ENCODE measurements at places on chromosomes 1 and 21. TPM values are rescaled to one million over a fixed set of nuclear protein-coding genes. Genes with fewer than 3 reads are reported as not detected.

SLC30A7 gene
- 34.6 TPM for total RNA-seq

GRCh38 chr1:18941221-18942141 lies 15.0 kb downstream of the IFFO2 start:
- H3K27me3 ChIP-seq = no peaks in the 10 kb centered on the region
- H3K36me3 ChIP-seq = peaks cover 6% of the 10 kb centered on the region
- H3K4me1 ChIP-seq = peaks cover 73% of the 10 kb centered on the region
- H3K27ac ChIP-seq = no peak overlapping the region

- no peak overlapping the region for H3K4me3 ChIP-seq
- no peaks in the 10 kb centered on the region for H3K27me3 ChIP-seq
- no peak overlapping the region for H3K27ac ChIP-seq
Observed at GRCh38 chr1:169474302-169474995, 11.3 kb downstream of the SLC19A2 start.

GRCh38 chr21:25732091-25732760 lies 2.5 kb downstream of the ATP5PF start:
- no peaks in the 10 kb centered on the region for H3K27me3 ChIP-seq
- peaks cover 28% of the 10 kb centered on the region for H3K36me3 ChIP-seq
- no peak for DNase-seq
- no peak overlapping the region for H3K27ac ChIP-seq

GRCh38 chr1:25754470-25755181 lies 45.4 kb upstream of the SELENON start:
- DNase-seq = peak; percentile 55
- H3K27me3 ChIP-seq = no peaks in the 10 kb centered on the region
- H3K4me1 ChIP-seq = peaks cover 37% of the 10 kb centered on the region
- H3K4me3 ChIP-seq = peak overlapping the region; percentile 29
- H3K36me3 ChIP-seq = peaks cover 3% of the 10 kb centered on the region

IL12RB2 gene
- total RNA-seq = 99.2 TPM

- peaks cover 24% of the 10 kb centered on the region for H3K4me1 ChIP-seq
- no peaks in the 10 kb centered on the region for H3K27me3 ChIP-seq
- DNase-seq = peak; percentile 14
- H3K4me3 ChIP-seq = peak overlapping the region; percentile 5
- no peaks in the 10 kb centered on the region for H3K36me3 ChIP-seq
Observed at GRCh38 chr1:59071289-59071688, 225.6 kb upstream of the FGGY start.

DNA sequence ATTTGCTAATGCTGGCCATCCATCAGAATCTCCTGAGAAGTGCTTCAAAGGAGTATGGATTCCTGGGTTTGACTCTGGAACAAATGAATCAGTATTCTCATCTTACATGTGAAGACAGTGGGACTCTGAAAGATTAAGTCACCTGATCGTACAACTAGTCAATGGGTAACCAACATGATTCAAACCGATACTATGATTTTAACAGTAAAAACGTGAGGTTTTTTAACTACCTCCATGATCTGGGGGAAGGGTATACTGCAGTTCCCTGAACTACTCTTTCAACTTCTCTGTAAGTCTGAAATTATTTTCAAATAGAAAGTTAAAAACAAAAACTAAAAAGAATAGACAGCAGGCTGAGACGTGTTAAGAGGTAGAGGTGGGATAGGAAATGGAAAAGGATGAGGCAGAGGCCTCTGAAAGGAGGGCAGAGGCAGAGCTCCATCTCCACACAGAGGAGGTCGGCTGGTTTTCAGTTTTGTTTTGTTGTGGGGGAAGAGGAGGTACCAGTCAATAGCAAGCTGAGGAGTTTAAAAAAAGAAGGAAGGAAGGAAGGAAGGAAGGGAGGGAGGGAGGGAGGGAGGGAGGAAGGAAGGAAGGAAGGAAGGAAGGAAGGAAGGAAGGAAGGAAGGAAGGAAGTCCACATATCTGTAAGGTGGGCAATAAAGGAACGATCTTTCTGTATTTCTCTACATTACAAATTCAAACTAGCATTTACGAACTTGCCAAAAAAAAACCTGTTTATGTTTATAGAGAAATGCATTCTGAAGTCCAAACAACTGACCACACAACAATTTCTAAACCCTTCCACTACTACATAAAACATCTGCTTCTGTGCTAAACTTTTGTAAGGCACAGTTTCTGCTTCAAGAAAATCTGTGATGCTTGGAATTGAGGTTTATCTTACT lies 213.1 kb downstream of the RERE start:
- peaks cover 56% of the 10 kb centered on the region for H3K4me1 ChIP-seq
- H3K27me3 ChIP-seq = no peaks in the 10 kb centered on the region
- DNase-seq = peak; percentile 70
- peaks cover 7% of the 10 kb centered on the region for H3K36me3 ChIP-seq
- peak overlapping the region; percentile 94 for H3K27ac ChIP-seq

GRCh38 chr21:23890652-23891051 lies 1716.6 kb downstream of the MRPL39 start:
- no peak overlapping the region for H3K27ac ChIP-seq
- no peaks in the 10 kb centered on the region for H3K36me3 ChIP-seq
- H3K27me3 ChIP-seq = no peaks in the 10 kb centered on the region
- H3K4me3 ChIP-seq = no peak overlapping the region
- no peak for DNase-seq

GJA9 gene
- not detected for total RNA-seq

DNA sequence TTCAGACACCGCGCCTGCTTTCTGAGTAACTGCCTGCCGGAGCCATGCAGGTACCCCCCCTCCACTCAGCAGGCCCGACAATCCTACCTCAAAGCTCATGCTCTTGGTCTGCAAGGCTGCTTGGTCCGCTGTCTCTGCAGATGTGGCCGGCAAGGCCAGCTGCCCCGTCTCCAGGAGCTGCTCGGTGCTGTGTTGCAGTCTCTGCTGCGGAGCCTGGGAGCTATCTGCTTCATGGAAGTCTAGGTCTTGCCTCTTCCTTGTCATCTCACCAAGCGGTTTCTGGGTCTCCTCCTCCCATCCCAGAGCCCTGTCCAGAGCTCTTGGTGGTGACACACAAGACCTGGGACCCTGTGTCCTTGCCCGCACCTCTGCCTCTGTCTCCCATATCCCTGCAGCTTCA lies 24.0 kb upstream of the GNPAT start:
- peaks cover 4% of the 10 kb centered on the region for H3K4me1 ChIP-seq
- H3K27me3 ChIP-seq = no peaks in the 10 kb centered on the region
- no peak overlapping the region for H3K4me3 ChIP-seq
- no peak overlapping the region for H3K27ac ChIP-seq
- no peaks in the 10 kb centered on the region for H3K36me3 ChIP-seq
- DNase-seq = no peak

DNA sequence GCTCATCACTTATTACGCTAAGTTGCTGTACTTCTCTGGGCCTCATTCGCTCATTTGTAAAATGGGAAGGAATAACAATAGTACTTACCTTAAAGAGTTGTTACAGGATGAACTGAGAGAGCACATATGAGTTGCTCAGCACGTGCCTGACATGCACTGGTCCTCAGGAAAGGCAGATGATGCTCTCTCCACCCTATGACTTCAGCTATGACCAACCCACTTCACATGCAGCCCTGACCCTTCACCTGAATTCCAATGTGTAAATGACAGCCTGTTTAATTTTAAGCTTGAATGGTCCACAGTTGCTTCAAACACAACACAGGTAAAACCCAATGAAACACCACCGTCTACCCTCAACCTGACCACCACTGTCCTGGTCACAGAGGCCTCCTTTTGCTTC lies 32.9 kb downstream of the GADD45A start:
- no peaks in the 10 kb centered on the region for H3K27me3 ChIP-seq
- H3K36me3 ChIP-seq = no peaks in the 10 kb centered on the region
- DNase-seq = no peak
- H3K4me3 ChIP-seq = no peak overlapping the region

DNA sequence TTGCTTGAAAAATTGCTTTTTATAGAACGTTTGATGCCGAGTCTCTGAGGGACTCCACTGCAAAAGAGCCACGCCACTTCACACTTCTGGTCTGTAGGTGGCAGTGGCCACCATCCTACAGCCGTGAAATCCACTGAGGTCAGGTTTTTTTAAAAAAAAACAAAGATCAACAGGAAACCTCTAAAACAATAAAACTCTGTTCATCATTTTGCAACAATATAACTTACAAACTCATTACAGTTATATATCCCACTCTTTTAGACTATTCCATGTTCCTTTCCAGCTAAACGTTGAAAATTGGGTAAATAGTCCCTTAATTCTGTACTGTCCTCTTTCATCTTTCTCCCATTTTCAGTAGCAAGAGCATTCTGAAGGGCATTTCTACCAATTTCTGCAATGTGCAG lies 64.6 kb upstream of the FMN2 start:
- peaks cover 3% of the 10 kb centered on the region for H3K27me3 ChIP-seq
- no peak overlapping the region for H3K4me3 ChIP-seq
- peak; percentile 46 for DNase-seq
- H3K36me3 ChIP-seq = no peaks in the 10 kb centered on the region

GORAB gene
- 13.5 TPM for total RNA-seq

DNA sequence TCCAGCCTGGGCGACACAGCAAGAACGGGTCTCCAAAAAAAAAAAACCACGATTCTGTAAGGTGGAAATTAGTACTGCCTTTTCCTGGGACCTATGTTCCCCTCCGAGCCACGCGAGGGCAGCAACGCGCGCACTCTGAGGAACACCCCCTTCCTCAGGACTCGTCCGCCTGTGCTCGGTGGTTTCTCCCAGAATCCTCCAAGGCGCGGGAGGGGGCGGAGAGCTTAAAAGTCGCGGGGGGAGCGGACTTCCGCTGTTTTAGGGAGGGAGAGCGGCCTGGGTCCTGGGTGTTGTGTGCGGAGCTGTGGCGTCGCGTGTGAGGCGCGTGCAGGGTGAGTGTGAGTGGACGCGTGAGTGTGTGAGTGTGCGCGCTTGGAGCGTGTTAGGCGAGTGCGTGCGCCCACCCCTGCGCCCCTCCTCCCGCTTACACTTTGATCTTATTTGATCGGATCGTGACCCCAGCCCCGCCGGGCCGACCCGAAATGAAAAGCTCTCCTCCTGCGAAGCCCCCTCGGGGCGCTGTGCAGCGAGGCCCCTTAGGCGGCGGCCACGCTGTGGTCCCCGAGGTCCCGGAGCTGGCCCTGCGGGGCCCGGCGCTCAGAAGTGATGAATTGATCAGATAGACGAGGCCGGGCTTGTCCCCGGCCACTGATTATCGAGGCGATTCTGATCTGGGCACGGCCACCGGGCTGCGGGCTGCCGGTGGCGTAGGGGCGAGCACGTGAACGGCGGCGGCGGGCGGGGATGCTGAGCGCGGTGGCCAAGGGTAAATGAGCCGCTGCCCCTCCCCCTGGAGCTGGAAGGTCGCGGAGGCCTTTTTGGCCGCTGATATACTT lies 9.6 kb downstream of the TMEM167B start:
- no peaks in the 10 kb centered on the region for H3K27me3 ChIP-seq
- peak overlapping the region; percentile 98 for H3K27ac ChIP-seq
- peaks cover 6% of the 10 kb centered on the region for H3K4me1 ChIP-seq

C1orf105 gene
- total RNA-seq = not detected

DNA sequence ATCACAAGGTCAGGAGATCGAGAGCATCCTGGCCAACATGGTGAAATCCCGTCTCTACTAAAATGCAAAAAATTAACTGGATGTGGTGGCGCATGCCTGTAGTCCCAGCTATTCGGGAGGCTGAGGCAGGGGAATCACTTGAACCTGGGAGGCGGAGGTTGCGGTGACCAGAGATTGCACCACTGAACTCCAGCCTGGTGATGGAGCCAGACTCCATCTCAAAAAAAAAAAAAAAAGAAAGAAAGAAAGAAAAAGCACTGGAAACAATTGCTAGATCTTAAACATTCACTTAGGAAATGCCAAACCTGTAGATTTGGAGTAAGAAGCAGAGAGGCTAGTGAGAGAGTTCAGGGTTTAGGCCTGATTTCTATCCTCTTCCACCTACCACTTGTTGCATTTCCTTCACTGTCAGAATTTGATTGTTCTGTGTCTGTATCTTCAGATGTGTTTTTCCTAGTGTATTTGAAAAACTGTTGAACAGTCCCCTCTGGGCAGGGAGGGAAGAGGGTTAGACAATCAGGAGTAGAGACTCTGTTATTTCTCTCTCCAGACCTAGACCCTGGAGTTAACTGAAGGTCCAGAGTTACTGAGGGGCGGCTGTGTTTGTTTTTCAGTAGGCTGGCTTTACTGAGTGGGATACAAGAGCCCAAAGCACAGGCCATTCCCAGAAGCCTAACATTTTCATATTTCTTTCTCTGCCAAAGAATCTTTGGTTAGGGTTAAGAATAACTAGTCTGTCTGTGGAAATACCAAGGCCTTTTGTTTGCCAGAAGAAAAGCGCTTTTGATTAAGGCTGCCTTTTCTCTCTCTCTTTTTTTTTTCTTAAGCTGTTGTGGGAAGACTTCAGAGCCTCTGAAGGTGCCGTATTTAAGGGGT lies 31.1 kb upstream of the MACF1 start:
- no peak overlapping the region for H3K27ac ChIP-seq
- DNase-seq = no peak
- no peaks in the 10 kb centered on the region for H3K4me1 ChIP-seq
- H3K27me3 ChIP-seq = no peaks in the 10 kb centered on the region
- H3K4me3 ChIP-seq = no peak overlapping the region

- H3K36me3 ChIP-seq = no peaks in the 10 kb centered on the region
- no peak overlapping the region for H3K27ac ChIP-seq
- no peak overlapping the region for H3K4me3 ChIP-seq
- DNase-seq = no peak
Observed at GRCh38 chr1:2602311-2602835, 15.8 kb downstream of the PRXL2B start.

DNA sequence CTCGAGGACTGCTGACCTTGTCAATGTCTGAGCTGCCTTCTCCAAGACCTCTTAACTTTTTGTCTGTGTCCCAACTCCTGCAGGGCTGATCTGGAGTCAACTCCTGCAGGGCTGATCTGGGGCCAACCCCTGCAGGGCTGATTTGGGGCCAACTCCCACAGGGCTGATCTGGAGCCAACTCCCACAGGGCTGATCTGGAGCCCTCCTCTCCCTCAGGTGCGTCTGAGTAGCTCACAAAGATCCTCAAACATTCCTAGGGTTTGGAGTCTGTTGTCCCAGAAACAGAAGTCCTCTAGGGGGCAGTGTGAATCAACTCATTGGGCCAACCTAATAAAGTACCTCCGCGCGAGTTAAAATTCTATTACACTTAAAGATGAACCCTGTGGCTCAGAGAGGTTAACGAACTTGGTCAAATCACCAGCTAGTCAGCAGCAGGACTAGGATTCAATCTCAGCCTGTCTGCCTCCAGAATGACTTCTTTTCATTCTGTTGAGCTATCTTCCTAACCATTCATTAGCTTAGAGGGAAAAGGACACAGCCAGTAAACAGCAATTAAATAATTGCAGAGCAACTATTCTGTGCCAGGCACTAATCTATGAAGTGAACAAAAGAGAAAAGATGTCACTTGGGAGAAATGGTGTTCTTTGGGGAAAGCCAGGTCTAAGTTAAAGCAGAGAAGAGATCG lies 17.2 kb upstream of the RLF start:
- peaks cover 22% of the 10 kb centered on the region for H3K27me3 ChIP-seq
- H3K4me3 ChIP-seq = no peak overlapping the region
- no peaks in the 10 kb centered on the region for H3K36me3 ChIP-seq
- no peak overlapping the region for H3K27ac ChIP-seq
- peaks cover 10% of the 10 kb centered on the region for H3K4me1 ChIP-seq

Measured in activated CD4-positive, alpha-beta T cell treated with anti-CD3 and anti-CD28 coated beads for 36 hours (primary cell).